ENCODE measurements at places on chromosomes 2 and 18.

DNA sequence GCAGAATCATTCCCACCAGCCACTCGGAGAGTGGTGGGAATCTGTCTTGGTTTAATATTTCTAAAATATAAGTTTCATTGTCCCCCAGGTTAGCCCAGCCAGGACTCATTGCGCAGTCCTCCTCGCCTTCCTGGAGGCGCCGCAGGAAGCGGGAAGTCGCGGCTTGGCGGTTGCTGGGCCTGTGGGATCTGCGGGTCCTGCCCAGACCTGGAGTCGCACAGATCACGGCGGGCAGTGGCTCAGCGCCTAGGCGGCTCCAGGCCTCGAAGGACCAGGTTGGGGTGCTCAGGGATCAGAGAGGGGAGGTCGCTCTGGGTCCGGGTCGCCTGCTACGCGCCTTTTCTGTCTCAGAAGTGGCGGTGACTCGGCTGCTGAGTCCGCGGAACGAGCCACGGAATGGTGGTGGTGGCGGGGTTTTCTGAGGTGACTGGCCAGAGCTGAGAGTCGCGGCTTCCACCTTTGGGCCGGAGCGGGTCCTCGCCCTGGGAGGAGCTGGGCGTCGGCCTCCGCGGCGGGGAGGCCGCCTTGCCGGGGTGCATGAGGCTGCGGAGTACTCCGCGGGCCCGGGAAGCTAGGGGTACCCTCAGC lies 2.6 kb downstream of the HOXD3 start:
- no peak for DNase-seq

DNA sequence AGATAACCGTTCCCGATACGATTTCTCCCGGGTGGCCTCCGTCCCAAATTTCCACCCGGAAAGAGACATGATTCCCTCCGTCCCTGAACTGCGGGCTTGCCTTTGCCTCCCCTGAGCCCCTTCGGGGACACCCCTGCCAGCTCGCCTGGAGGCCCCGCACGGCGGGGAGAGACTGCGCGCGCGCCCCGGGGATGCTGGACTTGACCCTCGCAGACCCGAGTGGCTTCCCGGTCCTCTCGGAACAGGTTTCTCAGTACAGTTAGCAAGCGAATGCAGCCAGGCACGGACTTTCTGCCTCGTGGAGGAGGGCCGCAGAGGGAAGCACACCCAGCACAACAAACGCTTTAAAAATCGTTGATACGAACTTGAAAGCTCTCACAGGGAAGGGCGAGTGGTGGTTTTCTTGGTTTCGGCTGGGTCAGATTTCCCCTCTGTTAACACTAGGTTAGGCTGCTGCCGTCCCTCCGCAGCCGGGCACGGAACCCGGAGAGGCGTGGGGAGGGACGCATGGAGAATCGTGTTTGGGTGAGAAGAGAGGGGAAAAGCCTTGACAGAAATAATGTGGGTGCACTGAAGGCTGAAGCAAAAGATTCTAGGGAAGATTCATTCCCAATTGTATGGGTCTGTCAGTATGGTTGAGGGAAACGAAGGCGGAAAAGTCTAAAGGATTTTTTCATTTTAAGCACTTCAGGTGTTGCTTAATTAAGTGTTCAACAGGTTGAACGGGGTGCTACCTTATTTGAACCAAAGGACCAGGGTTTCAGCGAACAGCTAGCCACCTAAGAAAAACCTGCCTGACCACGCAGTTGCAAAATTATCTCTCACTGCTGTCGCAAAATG lies 916 bp downstream of the TNFRSF11A start:
- DNase-seq, result peak; percentile 31

GRCh38 chr2:9465170-9465569 lies 9.2 kb upstream of the IAH1 start:
- DNase-seq, result no peak

DNA sequence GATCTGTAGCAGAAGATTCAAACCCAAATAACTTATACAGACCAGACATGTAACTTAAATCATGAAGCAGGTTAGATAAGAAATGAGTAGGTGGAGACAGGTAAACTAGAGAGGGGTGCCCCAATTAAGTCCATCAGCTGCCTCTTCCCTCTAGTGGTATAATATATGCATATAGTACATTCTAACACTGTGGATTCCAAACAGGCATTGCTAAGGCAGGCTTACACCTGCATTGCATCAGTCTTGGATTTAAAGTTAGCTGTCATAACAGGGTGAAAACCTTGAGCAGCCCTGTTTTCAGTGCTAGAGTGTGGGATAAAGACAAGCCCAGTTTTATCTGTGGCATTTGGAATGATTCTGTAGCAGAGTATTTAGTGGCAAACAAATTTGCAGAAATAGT lies 63.4 kb downstream of the NYAP2 start:
- DNase-seq, result no peak

DNA sequence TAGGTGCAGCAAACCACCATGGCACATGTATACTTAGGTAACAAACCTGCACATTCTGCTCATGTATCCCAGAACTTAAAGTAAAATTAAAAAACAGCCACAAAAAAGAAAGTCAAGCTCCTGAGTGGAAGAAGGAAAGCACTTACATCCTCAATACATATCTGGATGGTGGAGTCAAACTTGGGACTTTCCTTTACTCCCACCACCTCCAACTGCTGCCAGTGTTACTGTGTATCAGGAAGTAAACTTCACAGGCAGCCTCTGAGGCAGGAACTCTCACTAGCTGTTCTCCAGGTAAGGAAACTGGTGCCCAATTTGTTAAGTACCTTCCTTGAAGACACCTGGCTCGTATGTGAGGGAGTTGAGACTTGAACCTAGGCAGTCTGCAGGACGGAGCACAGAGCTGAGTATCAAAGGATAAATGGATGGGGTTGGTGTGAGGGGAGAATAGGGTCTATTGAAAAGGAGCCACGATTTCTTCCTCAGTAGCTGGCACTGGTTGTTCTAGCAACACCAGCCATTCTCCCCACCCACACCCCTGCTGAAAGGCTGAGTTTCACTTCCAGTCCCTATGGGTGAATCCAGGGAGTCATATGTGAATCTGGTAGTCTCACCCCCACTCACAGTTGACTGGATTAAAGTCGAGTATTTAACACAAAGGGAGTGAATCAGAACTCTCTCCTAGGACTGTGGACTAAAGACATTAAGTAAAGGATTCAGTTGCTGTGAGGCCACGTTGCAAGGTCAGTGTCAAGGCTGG lies 50.0 kb upstream of the GPR39 start:
- DNase-seq, result no peak

- DNase-seq, result no peak
These were observed 48.2 kb downstream of the COL4A4 start for GRCh38 chr2:227115761-227116160.

DNA sequence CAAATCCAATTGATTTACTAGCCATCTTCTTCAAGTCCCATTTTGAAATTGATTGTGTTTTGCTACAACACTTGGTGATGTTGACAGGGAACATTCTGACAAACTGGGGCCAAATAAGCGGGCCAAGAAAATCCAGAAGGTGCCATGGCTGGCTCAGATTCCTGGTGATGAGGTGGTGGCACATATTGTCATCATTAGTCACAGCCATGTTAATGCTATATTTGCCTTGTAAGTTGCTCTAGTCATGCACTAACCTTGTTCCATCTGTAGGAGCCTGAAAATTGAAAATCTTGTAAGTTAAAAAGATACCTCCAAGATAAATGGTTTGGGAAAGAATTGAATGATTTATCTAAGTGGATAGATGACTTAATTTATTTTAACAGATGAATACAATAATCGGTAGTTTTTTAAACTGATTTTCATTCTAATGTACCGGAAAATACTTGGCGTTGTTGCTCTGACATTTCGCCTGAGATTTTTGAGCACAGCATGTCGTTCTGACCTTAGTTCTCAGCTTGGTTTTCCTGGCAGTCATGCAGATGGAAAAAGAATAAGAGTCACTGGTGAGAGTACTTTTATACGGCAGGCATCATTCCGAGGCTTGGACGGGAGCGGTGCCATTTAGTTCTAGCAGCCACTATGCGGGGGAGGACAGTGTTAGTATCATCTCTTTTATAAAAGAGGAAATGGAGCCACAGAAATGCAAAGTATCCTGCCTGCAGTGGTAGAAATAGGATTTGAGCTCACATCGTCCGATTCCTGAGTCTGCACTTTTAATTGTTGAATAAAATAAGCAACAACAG lies 133.9 kb downstream of the ZNF532 start:
- DNase-seq, result no peak

DNA sequence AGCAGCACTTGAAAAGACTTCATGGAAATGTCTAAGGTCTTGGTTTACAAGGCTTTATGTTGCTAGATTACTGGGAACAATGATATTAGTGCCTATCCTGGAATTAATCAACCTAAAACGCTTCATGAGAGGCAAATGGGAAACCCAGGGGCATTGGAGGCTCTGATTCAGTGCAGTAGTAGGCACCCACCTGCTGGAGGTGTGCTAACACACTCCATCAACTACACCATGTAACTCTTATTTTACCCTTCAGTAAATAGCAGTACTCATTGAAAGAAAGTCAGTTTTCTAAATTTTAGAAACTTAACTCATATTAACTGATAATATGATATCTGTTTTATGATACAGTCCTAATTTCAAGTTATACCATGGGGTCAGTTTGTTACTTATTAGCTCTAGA lies 17.4 kb upstream of the HNRNPA3 start:
- DNase-seq, result no peak

DNA sequence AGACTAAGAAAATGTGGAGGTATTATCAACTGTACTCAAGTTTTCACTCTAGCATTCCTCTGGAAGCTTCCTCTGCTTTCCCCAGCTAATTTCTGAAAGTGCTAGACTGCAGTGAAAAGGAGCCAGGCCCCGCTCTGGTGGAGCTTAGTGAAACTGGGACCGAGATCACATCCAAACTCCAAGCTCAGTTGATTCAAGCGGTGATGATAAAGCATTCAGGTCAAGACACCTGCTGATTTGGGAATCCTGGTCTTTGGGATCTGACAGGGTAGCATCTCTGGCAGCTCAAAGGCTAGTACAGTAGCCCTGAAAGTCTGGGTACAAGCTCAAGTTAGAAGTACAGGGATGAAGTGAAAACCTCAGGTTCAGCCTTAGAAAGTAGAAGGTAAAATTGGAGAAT lies 120.2 kb upstream of the CRIM1 start:
- DNase-seq, result no peak

GRCh38 chr2:239002954-239003623 lies 155.2 kb downstream of the TWIST2 start:
- DNase-seq, result no peak

DNA sequence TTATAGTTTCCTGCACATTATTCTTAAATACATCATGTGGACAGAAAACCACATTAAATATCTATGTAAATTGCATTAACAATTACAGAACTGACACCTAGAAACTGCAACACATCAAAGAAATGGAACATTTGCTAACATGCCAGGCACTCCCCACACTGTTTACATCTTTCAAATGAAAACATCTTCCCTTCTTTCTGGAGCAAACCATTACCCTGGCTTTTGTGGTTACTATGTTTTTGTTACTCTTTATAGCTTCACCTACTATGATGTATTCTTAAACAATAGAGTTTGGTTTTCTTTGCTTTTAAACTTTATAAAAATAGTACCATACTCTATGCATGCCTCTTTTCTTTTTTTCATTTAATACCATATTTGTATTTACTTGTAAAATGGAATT lies 1894.5 kb upstream of the CELF4 start:
- no peak for DNase-seq

- no peak for DNase-seq
These were observed 26.7 kb downstream of the HADHA start for GRCh38 chr2:26217720-26218119.

- no peak for DNase-seq
These were observed 46.4 kb downstream of the ZNF521 start for GRCh38 chr18:25305584-25305983.

DNA sequence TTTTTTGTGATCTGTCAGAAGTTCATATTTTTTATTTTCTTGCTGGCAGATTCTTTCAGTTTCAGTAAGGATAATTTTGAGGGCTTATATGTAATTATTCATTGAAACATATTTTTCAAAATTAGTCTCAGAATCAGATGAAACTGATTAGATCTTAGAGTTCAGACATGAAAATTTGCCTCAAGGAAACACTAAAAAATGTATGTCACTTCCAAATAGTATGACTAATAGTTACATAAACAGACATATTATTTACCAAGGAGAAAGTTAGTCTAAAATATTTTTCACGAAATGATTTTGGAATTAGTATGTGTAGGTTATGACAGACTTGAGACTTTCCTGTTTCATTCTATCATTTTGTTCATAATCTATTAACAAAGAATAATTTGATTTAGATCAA lies 628.6 kb downstream of the CCDC85A start:
- no peak for DNase-seq

GRCh38 chr2:1791685-1792435 lies 47.5 kb upstream of the PXDN start:
- DNase-seq, result no peak

GRCh38 chr2:131022731-131023130 lies 70.5 kb downstream of the FAM168B start:
- DNase-seq, result no peak

- no peak for DNase-seq
These were observed 17.6 kb upstream of the ADI1 start for GRCh38 chr2:3536682-3537632.

DNA sequence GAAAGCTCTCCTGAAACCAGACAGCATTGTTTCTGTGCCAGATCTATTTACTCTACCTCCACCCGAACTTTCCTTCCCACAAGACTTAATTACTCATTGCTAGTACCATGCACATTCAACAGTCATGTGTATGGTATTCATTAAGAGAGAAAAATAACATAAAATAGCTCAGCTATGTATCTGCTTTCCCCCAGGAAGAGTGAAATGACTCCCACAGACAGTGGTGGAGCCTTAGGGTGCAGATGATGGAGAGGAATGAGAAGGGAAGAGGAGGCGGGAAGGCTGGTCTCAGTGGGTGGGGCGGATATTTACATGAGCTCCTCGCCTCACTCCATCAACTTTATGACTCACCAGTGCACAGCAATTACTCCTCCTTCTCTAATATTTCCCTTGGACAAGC lies 724.5 kb downstream of the EPHA4 start:
- no peak for DNase-seq

GRCh38 chr2:1282552-1282951 lies 130.7 kb upstream of the TPO start:
- DNase-seq, result no peak

DNA sequence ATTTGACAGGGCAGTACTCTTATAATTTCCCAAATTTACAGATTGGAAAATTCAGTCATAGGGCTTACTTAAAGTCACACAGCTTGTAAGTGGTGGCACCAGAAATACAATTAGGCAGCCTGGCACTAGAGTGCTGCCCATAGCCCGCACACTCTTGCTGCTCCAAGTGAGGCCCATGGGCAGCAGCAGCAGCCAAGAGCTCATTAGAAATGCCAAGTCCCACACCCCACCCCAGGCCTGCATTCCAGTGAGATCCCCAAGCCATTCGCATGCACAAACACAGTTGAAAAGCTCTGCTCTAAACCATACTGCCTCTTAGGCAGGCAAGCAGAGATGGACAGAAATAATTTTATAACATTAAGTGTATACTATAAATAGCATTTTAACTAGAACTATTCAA lies 379.3 kb upstream of the PKDCC start:
- DNase-seq, result no peak

GRCh38 chr18:44733754-44734465 lies 53.2 kb downstream of the SETBP1 start:
- no peak for DNase-seq

GRCh38 chr2:111930875-111931274 lies 32.5 kb downstream of the MERTK start:
- no peak for DNase-seq

- no peak for DNase-seq
These were observed 304.4 kb upstream of the HS6ST1 start for GRCh38 chr2:128622955-128623620.

Measured in NCI-H510A (cell line).